ENCODE measurements at places on chromosomes 1 and 21.
A peak's percentile ranks its signal among the peaks of the same experiment; 100 is the strongest.

DNA sequence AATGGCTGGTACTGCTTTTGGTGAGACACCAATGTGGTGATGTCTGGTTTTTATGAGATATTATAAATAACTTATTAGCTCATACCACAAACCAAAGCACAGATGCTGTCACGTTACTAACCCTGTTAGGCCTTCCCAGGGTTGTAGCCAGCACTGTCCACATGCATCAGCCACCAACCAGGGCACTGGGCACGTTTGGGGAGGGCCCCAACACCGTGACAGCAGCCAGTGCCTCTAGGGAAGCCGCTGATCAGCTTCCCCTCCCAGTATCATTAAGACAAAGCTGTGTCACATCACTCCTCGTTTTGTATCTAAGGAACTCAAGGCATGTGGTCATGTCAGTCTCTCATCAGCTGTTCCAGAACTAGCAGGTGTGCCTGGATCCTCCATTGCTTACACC lies 13.9 kb downstream of the URB1 start:
- DNase-seq: no peak

DNA sequence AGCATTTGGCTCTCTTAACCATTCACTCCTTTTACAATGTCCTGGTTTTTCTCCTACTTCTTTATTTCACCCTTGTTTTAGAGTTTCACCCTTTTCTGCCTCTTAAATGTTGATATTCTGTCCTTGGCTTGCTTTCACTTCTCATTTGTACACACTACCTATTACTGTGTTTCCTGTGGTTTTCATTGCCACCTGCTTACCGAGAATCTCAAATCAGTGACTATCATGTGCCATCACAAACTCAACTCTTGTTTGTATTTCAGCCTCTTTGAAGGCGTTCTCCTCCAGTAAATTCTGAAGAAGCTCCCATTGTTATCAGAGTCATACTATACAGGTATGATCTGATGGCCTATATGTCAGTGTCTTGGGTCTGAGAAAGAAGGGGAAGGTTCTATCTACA lies 65.7 kb downstream of the NPHS2 start:
- DNase-seq: no peak

DNA sequence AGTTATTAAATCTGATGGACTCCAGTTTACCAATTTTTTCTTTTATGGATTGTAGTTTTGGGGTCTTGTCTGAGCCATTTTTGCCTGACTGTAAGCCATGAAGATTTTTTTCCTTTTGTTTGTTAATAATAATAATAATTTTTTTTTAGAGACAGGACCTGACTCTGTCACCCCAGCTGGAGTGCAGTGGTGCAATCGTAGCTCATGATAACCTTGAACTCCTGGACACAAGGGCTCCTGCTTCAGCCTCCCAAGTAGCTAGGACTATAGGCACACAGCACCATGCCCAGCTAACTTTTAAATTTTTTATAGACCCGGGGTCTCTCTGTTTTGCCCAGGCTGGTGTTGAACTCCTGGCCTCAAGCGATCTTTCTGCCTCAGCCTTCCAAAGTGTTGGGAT lies 6.3 kb downstream of the PTBP2 start:
- no peak for DNase-seq

GRCh38 chr1:180131510-180131909 lies 23.2 kb upstream of the QSOX1 start:
- DNase-seq: no peak

DNA sequence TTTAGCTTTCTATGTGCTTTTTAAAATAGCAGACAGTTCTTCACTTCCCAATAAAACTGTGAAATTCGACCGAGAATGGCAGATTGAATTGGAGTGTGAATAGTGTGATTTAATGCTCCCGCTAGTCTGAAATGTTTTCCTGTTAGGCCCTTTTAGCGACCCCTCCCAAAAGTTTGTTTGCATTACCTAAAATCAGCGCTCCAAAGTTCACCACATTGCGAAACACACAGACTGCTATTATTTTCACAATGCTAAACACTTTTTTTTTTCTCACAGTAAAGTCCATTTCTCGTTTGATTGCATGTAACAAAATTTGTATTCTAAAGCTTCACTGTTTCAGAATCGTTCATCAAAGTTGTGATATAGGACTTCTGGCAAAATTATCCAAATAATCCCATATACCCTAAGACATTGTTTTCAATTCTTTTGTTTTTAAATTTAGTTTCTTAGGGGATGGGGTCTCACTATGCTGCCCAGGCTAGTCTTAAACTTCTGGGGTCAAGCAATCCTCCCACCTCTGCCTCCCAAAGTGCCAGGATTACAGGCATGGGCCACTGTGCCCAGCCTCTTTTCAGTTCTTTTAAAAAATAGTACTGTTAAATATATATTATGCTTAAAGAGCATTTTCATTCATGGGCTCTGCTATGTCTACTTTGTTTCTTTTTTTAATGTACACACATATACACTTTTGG lies 76.5 kb upstream of the USH2A start:
- DNase-seq: no peak

DNA sequence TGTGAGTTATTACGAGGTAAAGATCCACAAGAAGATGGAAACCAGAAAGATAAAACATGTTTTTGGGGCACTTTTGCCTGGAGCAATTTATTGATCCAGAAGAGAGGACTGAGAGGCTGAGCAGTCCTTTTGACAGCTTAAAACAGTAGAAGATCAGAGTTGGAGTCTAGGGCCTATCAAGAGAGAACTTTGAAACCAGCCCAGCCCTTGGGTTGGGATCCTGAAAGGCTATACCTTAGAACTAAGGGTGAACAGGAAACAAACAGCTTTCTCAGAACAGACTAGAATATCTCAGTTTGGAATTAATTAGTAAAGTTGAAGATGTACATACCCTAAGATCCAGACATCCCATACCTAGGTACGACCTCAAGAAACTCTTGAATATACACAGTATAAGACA lies 89.6 kb downstream of the ZZZ3 start:
- no peak for DNase-seq

- DNase-seq: no peak
Observed at GRCh38 chr1:237005674-237006073, 1.4 kb upstream of the MT1HL1 start.

DNA sequence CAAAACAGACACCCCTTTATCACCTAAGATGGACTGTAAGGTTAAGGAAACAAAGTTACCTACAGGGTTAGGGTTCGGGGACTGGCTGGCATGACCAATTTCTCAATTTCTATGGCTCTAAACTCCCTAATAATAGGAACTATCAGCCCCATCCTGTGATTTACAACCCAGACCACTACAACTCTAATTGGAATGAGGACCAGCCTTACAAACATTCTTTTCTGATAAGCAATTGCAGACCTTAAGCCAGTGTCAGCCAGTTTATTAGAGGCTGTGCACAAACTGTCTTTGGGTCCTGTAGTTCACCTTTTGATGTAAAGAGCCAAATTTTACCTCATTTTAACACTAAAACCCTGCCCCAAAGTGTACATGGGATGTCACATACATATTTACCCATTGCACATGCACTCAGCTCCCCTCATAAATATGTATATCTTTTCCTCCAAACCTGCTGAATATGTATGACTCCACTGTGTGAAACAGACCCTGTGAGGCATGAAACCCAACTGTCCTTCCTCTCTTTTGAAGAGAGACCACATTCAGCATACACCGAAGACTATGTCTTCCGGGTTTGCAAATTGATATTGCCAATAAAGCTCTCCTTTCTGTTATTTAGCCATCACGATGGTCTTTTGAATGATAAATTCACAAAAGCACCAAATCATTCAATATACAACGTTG lies 7.3 kb upstream of the APP start:
- no peak for DNase-seq

GRCh38 chr1:56675763-56676162 lies 30.6 kb downstream of the PRKAA2 start:
- no peak for DNase-seq

- DNase-seq: no peak
Observed at GRCh38 chr1:216528816-216529215, 105.6 kb upstream of the USH2A start.

- DNase-seq: peak; percentile 59
Observed at GRCh38 chr1:212609701-212610574, 1.4 kb downstream of the ATF3 start.

- no peak for DNase-seq
Observed at GRCh38 chr1:56034847-56035481, 544.4 kb downstream of the PLPP3 start.

All from NCI-H446 (cell line).